Stimulated activated CD4-positive, alpha-beta T cell treated with anti-CD3 and anti-CD28 coated beads, Interleukin-12 subunit alpha, Interleukin-12 subunit beta, amount 100 ng/mL, for 24 hours (primary cell): ENCODE measurements at places on chromosomes 16 and 17.

DNA sequence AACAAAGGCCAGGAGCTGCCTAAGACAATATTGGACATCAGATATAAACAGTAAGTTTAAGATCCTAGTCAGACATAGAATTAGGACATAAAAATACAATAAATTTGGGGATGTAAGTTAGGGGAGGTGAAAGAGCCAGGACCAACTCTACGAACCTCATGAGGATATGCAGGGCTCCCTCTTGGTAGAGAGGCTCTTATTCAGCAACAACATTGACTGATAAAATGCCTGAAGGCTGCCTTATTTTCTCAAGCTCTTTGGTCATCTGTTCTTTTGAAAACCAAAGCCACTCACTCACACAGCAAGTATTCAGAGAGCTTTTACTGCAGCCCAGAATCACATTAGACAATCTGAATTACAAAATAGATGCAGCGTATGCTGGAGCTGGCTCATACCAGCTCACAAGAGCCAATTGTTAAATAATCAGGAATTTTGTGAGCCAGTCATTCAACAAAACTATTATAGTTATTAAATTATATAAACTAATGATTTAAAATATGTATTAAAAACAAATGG is 108.6 kb upstream of the CLEC3A start:
- no peak for DNase-seq

DNA sequence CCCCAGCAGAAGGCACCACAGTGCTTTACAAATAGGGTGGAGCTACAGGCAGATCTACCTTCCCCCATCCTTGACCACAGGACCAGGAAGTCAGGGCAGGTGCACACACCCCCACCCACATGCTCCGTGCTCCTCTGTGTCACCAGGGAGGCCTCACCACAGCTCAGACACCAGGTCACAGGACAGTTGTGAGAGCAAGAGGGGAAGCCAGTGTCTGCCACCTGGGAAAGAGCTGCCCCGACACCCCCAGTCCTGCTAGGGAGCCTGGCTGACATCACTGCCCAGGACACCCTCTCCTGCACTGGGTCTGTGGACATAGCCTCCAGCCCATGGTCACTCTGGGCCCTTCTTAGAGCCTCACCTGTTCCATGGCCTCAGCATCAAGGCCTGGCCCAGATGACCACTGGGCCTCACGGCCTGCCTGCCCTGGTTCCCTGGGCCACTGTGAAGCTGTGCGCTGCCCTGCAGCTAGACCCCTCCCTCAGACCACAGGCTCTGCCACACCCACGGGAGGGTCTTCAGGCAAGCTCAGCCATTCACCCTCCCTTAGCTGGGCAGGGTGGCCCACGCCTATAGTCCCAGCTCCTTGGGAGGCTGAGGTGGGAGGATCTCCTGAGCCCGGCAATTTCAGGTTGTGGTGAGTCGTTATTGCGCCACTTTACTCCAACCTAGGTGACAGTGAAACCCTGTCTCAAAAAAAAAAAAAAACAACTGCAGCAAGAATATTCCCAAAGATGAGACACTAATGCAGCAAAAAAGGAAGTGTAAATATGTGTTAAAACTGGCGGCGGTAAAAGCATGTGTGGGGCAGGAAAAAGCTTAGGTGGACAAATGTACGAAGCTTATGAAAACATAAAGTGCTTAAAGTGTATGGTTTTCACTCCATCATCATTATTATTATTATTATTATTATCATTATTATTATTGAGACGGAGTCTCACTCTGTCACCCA is 14.2 kb downstream of the POLR3K start:
- peak; percentile 24 for DNase-seq

DNA sequence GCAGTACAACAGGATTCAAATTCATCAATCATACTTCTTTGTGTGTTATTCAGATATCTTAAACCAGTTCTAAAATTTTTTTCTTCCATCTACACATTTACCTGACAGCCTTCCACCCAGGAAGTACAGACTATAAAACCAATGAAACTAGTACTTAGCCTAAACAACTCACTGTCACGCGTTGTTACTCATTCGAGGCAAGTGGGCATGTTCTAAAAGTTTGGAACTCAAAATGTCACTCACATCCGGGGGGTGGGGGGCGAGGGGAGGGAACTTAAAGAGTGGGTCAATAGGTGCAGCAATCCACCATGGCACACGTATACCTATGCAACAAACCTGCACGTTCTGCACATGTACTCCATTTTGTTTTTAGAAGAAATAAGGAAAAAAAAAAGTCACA is 90.4 kb upstream of the PLEKHM1 start:
- DNase-seq, result no peak

- no peak for DNase-seq
Observed at GRCh38 chr17:78544881-78545755, 32.1 kb downstream of the DNAH17 start.

DNA sequence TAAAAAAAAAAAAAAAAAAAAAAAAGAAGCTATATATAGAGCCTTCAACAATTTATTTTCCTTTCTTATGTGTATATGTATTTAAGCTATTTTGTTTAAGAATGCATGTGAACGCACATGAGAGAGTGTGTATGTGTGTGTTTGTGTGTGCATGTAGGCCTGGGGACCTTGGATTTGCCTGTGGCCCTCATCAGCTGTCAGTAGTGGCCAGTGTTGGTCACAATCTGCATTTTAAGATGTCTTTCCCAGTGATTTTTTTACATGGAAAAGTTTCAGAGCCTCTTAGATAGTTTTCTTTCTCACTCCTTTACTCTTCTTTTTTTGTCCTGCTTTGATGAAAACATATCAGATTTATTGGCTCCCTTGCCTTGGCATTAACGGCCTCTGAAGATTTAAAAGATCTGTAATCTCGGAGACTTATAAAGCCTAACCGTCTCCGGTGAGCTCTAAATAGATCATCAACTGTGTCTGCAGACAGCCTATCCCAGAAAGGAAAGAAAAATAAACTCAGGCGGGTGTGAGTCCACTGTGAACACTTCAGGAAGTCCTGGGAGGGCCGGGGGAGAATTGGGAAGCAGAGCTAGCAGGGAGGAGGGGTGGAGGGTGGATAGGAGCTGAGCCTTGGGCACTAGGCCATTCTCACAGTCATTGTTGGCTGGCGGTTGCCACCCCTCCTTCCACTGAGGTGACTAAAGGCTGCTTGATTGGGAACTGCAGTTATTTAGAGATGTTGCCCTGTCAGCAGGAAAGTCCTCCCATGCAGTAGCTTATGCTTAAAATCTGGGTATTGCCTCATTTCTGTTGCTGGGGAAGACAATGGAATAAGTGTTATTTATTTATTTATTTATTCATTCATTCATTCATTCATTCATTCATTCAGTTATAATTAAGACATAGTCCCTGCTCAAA is 86.8 kb downstream of the WWP2 start:
- no peak for DNase-seq

GRCh38 chr17:12230481-12231354 is 210.0 kb downstream of the MAP2K4 start:
- no peak for DNase-seq

DNA sequence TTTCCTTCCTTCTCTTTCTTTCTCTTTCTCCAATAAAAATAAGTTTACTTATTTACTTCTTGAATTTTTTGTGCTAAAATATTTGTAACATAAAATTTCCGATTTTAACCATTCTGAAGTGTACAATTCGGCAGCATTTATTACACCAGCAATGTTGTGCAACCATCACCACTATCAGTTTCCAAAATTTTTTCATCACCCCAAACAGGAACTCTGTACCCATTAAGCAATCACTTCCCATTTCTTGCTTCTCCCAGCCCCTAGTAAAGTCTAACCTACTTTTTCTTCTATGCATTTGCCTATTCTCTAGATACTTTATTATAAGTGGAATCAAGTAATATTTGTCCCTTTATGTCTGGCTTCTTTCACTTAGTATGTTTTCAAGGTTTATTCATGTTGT is 2.5 kb upstream of the HP start:
- no peak for DNase-seq

- no peak for DNase-seq
Observed at GRCh38 chr17:79210638-79211037, 136.0 kb downstream of the ENGASE start.

DNA sequence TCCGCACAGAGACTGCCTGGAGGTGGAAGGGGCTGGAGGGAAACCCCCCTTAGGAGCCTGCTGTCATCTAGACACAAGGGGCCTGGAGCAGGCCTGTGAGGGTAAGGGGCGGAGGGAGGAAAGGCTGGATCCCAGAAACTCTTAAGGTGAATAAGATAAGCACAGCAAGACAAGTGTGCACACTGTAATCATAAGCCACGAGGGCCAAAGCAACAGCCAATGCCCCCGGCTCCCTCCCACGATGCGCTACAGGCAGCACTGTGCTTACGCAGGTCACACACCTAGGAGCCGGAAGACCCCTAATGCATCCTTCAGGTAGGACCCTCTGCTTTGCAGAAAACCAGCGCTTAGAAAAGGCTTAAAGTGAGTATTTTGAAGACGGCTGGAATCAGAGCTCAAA is 24.6 kb downstream of the ZFHX3 start:
- no peak for DNase-seq

DNA sequence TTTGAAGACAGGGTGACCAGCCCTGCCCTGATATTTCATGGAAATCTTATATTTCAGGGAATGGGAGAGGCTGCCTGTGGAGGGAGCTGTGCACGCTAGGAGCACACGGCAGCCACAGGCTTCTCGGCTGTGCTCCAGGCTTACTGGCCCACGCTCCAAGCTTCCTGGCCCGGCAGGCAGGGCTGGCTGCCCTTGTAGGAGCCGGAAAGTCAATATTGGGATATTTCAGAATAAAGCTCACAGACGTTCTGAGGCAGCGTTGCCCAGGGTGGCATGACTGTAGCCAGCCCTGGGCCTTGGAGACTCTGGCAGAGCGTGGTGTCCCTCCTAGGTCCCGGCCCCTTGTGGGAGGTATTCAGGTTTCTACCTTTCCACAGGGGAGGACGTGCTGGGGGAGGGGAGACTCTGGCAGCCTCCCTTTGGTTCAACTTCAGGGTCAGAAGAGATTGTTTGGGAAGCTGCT is 95.6 kb downstream of the NPIPB11 start:
- no peak for DNase-seq

DNA sequence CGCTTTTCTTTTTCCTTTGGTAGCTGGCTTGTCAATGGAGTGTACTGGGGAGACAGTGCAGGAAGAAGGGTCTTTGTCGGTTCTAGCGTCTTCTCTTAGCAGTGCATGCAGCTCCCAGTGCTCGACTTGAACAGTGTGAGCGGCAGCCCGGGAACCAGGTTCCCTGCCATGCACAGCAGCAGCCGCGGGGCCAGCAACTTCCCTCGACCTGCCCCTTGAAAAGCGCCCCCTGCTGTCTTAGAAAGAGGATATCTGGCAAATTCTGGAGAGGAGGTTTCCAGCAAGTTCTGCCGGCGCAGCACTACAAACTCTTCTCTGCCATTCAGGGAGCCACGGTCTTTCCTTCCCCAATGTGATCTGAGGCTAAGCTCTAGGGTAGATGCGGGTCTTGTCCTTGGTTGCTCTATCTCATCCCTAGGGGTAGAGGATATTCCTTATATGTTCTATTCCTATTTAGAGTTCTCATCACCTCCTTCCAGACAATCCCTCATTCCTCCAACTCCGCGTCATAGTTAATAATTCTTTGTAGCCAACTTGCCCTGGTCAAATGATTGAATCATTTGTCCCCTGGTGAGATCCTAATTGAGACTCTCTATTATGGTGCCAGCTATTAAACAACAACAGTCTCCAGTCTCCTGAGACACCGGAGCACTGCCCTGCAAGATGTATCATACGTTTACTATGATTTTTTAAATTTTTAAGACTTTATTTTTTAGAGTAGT is 451.3 kb downstream of the PMP22 start:
- no peak for DNase-seq

DNA sequence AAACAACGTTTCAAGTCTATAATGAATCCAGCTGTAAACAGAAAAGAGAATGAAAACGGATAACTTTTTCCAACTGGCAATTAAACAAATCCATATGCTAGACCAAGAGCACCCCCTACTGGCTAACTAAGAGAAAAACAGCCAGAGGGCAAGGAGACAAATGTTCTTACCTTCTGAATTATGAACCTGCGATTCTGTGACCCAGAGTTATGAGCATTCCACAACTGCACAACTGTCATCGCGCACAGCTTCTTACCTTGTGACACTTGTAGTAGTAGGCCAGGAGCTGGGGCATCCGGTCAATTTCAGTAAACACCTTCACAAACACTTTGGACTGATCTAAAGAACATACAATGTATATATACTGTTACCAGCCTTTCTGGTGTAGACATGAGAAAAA is 18.6 kb downstream of the COG7 start:
- DNase-seq, result no peak

- DNase-seq, result no peak
Observed at GRCh38 chr17:12620200-12620720, 45.4 kb upstream of the MYOCD start.

DNA sequence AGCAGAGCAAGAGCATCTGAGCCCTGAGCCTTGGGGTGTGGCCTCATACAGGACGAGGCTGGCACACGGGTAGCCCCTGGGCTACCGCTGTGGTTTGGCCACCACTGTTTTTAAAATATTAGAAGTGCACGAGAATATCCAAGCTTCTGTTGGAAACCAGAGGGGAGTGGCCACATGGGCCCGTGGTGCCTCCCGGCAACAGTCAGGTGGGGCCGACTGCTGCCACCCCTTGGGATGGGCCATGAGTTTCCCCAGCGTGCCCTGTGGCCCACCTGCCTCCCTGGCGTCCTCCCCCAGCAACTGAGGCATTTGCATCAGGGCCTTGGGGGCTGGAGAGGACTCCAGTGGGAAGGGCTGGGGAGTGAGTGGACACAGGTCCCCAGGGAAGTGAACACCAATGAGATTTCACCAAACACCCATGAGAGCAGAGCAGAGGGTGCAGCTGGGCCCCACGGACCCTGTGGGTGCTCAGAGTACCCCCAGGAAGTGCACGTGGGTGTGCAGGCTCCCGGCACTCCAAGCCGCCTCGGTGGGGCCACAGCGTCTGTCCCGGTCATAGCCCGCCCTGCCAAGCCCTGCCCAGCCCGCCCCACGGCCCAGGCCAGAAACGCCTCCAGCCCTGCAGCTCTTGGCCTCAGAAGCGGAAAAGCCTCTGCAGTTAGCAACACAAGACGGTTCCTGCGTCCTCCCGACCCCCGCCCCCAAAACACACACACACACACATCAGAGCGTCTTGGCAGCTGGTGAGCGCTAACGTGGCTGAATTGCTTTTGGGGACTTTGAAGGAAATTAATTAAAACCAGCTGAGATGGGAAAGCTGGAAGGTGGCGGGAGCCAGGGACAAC is 22.7 kb downstream of the ZNF469 start:
- no peak for DNase-seq

GRCh38 chr17:1203111-1203966 is 23.6 kb upstream of the ABR start:
- peak; percentile 44 for DNase-seq
